Stimulated activated CD8-positive, alpha-beta memory T cell treated with anti-CD3 and anti-CD28 coated beads, Interleukin-4, amount 100 ng/mL, for 4 hours (primary cell): ENCODE measurements at places on chromosomes 4 and X.

- DNase-seq, result no peak
These were observed 6.8 kb upstream of the RRAGB start for GRCh38 chrX:55710701-55711100.

GRCh38 chr4:18314731-18315130 lies 293.2 kb upstream of the LCORL start:
- no peak for DNase-seq

- no peak for DNase-seq
These were observed 51.7 kb downstream of the FAM53A start for GRCh38 chr4:1632109-1633104.

DNA sequence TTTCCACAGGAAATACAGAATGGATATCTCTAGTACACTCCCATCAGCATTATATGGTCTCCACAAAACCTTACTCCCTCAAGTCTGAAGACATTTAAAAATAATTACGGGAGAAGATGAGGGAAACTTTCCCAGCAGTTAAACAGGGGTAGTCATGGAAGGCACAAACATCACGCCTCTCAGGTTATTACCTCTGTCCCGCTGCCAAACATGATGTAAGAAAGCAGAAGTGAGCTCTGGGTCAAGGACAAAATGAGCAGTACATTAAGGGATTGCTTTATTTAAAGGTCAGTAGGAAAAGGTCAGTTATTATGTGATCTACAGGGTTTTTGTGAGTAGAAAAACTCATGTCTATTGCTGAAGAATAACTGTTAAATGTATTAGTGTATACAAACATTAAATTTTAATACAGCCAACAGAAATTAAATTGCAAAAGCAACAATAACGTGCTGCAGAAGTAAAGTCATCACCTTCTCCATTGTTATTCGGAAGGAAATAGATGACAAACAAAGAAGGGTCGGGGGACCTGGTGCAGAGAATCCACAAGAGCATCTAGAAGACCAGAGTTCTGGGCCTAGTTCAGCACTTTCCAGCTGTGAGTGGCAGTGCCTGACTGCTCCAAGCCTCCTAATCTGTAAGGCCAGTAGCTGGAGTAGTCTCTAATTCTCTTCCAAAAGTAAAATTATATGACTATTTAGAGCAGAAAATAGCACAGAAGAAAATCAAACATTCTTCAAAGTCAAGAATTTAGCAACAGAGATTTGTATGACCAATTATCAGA lies 171.2 kb downstream of the PPP3CA start:
- no peak for DNase-seq

- DNase-seq, result no peak
These were observed 123.8 kb downstream of the MAD2L1 start for GRCh38 chr4:119942806-119943205.

DNA sequence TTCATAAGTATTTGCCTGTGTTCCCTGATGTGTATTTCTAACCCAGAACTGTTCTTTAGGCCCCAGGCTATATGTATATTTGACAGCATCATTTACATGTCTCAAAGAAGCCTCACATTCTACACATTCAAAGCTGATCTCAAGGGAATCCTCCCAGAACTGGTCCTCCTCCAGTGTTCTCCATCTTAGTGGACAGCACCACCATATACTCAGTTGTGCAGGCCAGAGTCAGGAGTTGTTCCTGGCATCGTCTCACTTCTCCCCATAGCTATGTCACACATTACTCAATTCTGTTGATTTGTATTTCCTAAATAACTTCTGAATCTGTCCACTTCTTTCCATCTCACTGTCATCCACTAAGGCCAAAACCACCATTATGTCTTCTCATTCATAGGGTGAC lies 82.8 kb upstream of the TRPC3 start:
- no peak for DNase-seq

DNA sequence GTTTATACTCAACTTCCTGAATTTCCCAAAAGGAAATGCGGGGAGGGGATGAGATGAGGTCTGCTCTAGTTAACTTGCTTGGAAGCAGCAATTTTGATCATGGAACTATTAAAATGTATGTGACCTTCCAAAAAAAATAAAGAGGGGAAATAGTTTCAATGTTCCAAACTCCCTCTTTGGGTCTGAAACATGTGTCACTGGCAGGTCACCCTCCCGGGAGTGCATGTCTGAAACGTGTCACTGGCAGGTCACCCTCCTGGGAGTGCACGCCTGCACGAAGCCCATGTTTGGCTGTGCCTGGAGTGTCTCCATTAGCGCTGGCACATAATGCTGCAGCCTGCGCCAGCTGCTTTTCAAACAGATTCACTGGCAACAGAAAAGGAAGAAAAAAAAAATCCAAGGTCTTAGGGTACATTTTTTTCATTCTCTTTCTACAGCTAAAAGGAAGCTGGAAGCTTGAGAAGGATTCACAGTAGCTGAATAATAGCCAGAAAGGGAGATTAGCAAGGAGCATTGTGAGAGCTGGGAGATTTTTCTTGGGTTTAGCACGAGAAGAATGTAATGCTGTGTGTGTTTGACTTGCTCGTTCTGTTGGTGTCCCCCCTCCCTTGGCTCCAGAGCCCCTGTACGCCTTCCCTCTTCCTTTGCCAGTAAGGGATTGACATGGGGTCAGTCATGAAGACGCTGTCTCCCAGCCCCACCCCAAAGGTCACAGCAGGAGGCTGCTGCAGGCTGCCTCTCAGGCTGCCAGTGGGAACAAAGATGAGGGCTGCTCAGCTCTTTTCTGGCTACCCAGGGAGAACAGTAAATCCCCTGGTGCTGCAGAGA lies 39.2 kb upstream of the TLR3 start:
- DNase-seq, result no peak

GRCh38 chr4:5933116-5933515 lies 40.2 kb upstream of the CRMP1 start:
- DNase-seq, result no peak

DNA sequence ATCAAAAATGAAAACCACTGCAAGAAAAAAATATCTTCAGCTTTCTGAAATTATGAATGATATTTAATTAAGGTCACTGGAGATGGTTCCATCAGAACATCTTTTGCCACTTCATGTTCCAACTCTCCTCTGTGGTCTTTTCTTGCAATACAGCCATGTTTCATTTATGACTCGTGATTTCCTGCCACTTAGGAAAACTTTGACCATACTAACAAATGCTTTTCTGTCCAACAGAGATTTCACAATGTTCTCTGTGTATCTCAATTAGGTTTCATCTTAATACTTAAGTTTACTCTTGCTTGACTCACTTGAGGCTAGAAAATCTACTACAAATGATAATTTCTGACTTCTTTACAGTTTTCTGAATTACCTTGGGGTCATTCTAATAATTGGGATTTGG lies 330.9 kb downstream of the CXXC4 start:
- DNase-seq, result no peak

DNA sequence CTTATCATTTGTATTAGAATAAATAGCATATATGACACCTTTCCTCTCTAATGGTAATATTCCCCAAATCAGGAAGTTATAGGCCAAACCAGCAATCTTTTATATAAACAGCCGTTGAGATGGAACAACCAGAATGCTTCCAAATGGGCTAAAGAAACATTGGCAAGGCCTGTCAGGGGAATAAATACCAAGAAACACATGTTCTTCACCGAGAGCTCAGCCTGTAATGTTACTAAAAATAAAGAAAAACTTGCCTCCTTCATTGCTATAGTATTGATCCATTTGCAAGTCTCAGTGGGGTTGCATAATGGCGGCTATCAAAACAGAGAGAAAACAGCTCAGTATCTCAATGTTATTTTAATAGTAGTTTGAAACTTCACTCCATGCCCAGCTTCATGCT lies 104.9 kb downstream of the FAM13A start:
- no peak for DNase-seq
